ENCODE measurements at places on chromosomes 2 and 18. TPM values are rescaled to one million over a fixed set of nuclear protein-coding genes. Genes with fewer than 3 reads are reported as not detected.

The SNED1 gene
- 9.1 TPM for total RNA-seq

The SCYGR4 gene
- total RNA-seq = not detected

The IGFBP5 gene
- 13.7 TPM for total RNA-seq

The SMC6 gene
- 13.4 TPM for total RNA-seq

The GTF2A1L gene
- total RNA-seq = 0.45 TPM

The GALNT14 gene
- 1.0 TPM for total RNA-seq

The KLHL30 gene
- total RNA-seq = not detected

The UGT1A10 gene
- total RNA-seq = not detected

The SERPINB4 gene
- not detected for total RNA-seq

The ALLC gene
- not detected for total RNA-seq

The VWA3B gene
- not detected for total RNA-seq

The DES gene
- total RNA-seq = 5.0 TPM

The ERMN gene
- total RNA-seq = not detected

The KDSR gene
- 29.1 TPM for total RNA-seq

The ARL6IP6 gene
- total RNA-seq = 28.2 TPM

The PARD3B gene
- total RNA-seq = 2.5 TPM

The SERPINB11 gene
- total RNA-seq = not detected

The SEMA4F gene
- total RNA-seq = 5.5 TPM

The DSG1 gene
- not detected for total RNA-seq

The PSD4 gene
- total RNA-seq = 8.4 TPM

The SERPINB10 gene
- not detected for total RNA-seq

The KYNU gene
- 1.0 TPM for total RNA-seq

The IL1B gene
- total RNA-seq = 0.45 TPM

The SDC1 gene
- total RNA-seq = 37.7 TPM

The SATB2 gene
- 2.5 TPM for total RNA-seq

The PPP1R1C gene
- total RNA-seq = 0.15 TPM

The PROC gene
- not detected for total RNA-seq

The PRKAG3 gene
- not detected for total RNA-seq

The RAMP1 gene
- total RNA-seq = 23.4 TPM
